Memory B cell (primary cell): ENCODE measurements at places on chromosomes 5 and 9.

DNA sequence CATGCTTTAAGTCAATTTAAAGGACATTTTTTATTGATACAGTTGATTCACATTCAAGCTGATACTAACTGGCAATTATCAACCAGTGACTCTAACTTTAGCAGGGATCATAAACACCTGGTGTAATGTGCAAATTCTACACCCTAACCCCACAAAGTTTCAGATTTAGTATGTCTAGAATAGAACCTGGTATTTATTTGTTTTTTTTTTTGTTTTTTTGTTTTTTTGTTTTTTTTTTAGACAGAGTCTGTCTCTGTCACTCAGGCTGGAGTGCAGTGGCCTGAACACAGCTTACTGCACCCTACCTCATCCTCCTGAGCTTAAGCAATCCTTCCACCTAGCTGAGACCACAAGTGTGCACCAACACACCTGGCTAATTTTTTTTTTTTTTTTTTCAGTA, 311.2 kb upstream of the SEMA6A start:
- H3K4me1 ChIP-seq, result no peaks in the 10 kb centered on the region
- no peak overlapping the region for H3K4me3 ChIP-seq
- H3K27ac ChIP-seq, result no peak overlapping the region
- no peaks in the 10 kb centered on the region for H3K36me3 ChIP-seq

GRCh38 chr5:61048534-61048933, 103.5 kb downstream of the NDUFAF2 start:
- no peaks in the 10 kb centered on the region for H3K27me3 ChIP-seq
- H3K4me3 ChIP-seq, result no peak overlapping the region

DNA sequence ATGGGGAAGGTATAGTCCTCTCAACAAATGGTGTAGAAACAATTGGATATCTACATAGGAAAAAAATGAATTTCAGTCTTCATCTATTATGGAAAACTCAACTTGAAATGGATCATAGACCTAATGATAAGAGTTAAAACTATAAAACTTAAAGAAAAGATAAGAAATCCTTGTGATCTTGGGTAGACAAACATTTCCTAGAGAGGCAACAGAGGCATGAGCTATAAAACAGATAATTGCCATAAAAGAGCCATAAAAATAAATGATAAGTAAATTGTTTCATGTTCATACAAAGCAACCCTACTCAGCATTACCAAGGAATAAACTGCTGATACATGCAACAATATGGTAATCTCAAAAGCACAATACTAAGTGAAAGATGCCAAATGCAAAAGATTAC, 76.2 kb downstream of the SNX18 start:
- peaks cover 2% of the 10 kb centered on the region for H3K27me3 ChIP-seq
- H3K4me3 ChIP-seq, result no peak overlapping the region
- no peak overlapping the region for H3K27ac ChIP-seq
- no peak for DNase-seq
- H3K36me3 ChIP-seq, result peaks cover 11% of the 10 kb centered on the region

DNA sequence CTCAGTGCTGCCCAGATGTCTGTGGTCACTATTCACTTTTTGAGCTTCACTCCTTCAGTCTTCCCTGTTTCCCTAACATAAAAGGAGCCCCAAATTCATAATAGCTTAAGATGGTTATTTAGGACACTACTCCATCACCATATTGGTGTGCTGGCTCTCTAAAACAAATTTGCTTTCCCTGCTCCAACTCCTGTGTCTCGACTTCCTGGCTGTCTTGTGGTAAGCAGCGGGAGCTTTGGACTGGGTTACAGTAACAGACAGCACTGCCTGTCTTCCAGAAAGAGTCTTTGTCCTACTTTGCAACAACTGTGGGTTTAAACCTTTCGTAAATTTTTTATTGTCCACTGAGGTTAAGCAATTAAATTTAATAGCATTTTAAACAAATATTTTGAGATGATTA, 389.4 kb downstream of the CDH9 start:
- no peaks in the 10 kb centered on the region for H3K4me1 ChIP-seq
- no peaks in the 10 kb centered on the region for H3K36me3 ChIP-seq
- H3K27ac ChIP-seq, result no peak overlapping the region
- H3K27me3 ChIP-seq, result no peaks in the 10 kb centered on the region
- DNase-seq, result no peak

- DNase-seq, result no peak
- H3K4me1 ChIP-seq, result no peaks in the 10 kb centered on the region
- no peak overlapping the region for H3K27ac ChIP-seq
- no peaks in the 10 kb centered on the region for H3K36me3 ChIP-seq
- peaks cover 7% of the 10 kb centered on the region for H3K27me3 ChIP-seq
These were observed 103.2 kb upstream of the VCAN start for GRCh38 chr5:83368319-83368718.

GRCh38 chr5:52947851-52948250, 41.3 kb upstream of the ITGA2 start:
- DNase-seq, result no peak
- H3K27ac ChIP-seq, result no peak overlapping the region
- H3K4me1 ChIP-seq, result peaks cover 4% of the 10 kb centered on the region
- no peak overlapping the region for H3K4me3 ChIP-seq
- H3K36me3 ChIP-seq, result no peaks in the 10 kb centered on the region
- peaks cover 7% of the 10 kb centered on the region for H3K27me3 ChIP-seq
